NCI-H2029 treated with DMSO at 0.1 percent for 48 hours (cell line): ENCODE measurements at places on chromosomes 3 and 15.

GRCh38 chr15:86558252-86558651 lies 478.6 kb downstream of the AGBL1 start:
- DNase-seq, result no peak

- no peak for DNase-seq
Measured at GRCh38 chr3:12470111-12470510, 14.2 kb upstream of the TSEN2 start.

GRCh38 chr15:68333775-68334470 lies 56.4 kb downstream of the FEM1B start:
- no peak for DNase-seq

- no peak for DNase-seq
Measured at GRCh38 chr15:91473894-91474545, 374.0 kb downstream of the SV2B start.

GRCh38 chr3:172704001-172704400 lies 6.9 kb downstream of the NCEH1 start:
- DNase-seq, result no peak
